Cardiac septum (tissue), 1 donor: ENCODE measurements at places on chromosomes 11 and 22.
A peak's percentile ranks its signal among the peaks of the same experiment; 100 is the strongest.

- no peak for DNase-seq
Observed at GRCh38 chr11:109547356-109548027, 125.5 kb downstream of the C11orf87 start.

DNA sequence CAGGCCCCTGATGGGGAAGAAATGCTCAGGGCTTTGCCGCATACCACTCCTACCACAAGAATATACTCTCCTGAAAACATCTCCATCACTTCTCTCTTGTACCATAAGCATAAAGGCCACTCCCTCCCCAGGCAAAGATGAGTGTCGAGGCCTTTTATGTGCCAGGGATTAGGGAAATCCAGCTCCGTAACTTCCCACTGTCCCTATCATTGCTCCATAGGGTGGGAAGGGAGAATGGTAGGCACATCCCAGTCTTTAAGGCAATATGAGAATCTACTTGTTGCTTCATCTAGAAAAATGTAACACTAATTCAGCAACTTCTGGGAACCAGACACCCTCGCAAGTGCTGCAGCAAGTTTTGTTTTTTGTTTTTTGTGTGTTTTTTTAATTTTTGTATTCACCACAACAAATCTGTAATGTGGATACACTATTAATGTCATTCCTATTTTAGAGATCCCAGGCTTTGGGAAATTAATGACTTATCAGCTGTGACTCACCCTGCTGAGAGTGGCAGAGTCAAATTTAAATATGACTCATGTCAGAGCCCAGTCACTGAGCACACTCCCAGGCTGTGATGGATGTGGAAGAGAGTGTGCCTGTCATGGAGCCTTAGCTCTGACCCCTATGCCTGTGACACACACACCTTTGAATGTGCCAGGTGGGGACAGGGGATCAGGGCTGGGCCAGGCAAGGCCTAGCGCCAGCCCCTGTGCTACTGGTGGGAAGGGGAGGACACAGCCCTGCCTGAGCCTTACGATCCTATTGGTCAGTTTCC is 23.4 kb downstream of the PANX1 start:
- no peak for DNase-seq

- DNase-seq = no peak
Observed at GRCh38 chr11:73156114-73156513, 14.0 kb upstream of the FCHSD2 start.

DNA sequence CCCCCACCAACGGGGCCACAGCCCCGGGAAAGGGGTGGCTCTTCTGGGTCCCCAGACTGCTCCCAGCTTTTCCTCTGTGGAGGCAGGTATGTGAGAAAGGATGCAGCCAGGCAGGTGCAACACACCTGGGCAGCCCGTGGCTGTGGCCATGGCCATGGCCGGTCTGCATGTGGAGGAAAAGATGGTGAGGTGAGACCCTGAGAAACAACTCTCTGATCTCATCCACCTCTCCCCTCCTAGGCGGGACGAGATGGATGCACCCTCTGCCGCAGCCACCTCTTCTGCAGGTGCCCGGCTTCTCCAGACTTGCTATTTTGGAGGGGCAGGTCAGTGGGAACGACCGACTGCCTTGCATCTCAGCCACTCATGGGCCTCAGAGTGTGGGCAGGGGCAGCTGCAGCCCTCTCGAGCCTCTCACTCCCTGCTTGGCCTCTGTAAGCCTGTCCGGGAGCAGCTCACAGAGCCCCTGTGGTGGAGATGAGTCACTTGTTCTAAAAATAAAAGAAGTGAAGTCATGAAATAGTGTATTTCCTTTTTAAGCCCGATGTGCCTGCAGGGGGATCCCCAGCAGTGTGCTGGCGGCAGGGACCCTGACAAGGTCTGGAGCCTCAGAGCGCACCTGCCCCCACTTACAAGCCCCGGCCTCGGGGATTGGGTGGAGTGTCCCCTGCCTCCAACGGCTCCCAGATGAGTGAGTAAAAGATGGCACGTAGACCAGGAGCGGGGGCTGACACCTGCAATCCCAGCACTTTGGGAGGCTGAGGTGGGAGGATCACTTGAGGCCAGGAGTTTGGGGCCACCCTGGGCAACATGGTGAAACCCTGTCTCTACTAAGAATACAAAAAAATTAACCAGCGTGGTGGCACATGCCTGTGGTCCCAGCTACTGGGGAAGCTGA is 10.7 kb downstream of the SMIM38 start:
- no peak for DNase-seq

DNA sequence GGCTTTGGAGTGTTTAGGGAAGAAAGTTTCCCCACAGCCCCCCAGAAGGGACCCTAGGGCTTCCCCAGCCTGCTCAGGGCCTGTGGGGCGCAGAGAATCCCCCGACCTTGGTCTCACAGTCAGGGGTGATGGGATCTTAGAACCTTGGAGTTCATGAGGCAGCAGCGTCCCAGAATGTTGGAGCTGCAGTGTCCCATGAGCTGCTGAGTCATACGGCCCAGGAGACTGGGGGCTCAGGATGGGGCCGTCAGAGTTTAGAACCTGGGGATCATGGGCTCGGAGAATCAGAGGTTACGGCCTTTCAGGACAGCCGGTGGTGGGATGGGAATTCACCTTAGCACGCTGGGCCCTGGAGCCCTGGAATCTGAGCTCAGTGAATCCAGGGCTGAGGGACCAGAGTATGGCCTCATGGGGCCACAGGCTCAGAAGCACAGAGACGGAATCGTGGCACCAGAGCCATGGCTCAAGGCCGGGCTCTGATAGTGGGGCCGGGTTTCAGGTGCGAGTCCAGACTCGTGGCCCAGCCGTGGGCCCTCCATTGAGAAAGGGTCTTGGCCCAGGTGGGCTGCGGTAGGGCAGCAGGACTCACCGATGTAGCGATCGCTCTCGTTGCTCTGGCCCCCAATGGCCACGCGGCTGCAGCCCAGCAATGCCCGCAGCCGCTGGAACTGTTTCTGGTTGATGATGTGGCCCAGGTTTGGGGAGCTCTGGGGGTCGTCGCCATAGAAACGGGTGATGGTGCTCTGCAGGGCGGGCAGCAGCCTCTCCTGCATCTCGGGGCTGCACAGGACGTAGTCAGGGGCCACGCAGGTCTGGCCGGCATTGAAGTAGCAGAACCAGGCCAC is 9.5 kb downstream of the ALDH3B2 start:
- no peak for DNase-seq

GRCh38 chr22:49657974-49658590 is 169.6 kb downstream of the BRD1 start:
- DNase-seq = peak; percentile 66

DNA sequence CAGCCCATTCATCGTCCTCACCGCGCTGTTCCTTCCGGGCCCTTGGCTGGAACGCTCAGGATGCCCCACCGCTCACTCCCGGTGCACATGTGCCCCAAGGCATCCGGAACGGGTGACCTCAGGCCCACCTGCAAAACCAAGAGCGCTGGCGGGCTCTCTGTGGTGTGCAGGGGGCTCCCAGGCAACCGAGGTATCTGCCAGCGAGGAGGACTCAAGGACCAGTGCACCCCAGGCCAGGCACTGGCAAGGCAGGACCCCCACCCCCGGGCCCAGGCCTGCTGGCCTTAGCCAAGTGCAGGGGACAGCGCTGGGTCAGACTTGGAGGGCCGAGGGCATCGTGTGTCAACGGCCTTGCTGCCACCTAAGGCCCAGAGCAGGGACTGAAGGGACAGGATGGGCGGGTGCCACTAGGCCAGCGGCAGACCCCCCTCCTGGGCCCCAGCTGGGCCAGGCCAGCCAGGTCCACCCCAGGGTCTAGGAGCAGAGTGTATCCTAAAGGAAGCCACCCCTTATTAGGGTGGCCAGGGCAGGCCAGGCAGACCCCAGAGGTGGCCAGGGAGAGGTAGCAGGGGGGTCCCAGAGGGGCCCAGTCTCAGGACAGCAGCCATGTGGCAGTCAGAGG is 8.5 kb downstream of the TNNT3 start:
- peak; percentile 74 for DNase-seq

DNA sequence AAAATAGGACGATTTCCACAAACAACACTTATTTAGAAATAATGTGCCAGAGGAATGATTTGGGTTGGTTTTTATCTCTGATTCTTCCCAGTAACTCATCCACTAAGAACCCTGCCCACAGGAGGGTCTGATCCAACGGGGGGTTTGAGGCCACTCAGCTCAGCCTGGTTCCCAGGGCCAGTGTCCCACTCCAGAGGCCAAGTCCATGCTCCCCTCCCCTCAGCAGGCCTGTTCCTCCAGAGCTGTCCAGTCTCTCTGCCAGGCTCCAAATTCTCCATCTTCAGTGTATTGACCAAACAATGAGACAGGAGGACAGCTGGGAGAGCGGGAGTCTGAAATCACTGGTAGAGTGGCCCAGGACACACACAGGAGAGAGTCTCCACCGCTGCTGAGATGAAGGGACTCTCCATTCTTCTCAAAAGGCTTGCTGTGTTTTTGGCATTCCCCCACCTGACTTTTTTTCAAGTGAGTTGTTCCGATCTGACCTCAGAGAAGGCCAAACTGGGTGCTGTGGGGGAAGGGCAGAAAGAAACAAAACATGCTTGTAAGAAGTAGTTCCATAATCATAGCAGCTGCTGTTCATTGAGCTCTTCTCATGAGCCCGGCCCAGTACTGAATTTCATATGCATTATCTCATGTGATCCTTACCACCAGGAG is 17.6 kb upstream of the SCN2B start:
- no peak for DNase-seq

DNA sequence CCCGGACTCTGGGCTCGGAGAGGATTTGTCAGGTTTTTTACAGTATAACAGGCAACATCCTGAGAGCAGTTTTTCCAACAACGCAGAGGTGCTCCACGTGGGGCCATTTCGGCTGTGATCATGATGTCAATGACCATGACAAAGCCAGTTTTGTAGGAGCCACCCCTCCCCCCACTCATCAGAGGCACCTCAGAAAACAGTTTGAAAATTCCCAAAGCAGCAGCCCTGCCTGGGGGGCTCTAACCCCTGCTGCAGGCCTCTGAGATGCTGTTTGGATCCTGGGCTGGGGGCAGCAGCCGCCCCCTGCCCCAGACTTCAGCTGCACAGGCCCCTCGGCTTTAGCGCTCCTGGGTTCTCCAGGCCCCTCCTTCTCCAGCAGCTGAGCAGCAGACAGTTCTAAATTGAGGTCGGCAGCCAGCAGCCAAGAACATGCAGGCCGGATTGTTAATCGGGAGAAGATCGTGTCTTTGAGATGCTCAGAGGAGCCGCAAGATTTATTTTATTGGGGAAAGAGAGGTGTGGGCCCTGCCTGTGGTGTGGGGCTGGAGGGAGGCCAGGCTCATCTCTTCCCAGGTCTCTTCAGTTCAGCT is 19.4 kb downstream of the NFAM1 start:
- no peak for DNase-seq

DNA sequence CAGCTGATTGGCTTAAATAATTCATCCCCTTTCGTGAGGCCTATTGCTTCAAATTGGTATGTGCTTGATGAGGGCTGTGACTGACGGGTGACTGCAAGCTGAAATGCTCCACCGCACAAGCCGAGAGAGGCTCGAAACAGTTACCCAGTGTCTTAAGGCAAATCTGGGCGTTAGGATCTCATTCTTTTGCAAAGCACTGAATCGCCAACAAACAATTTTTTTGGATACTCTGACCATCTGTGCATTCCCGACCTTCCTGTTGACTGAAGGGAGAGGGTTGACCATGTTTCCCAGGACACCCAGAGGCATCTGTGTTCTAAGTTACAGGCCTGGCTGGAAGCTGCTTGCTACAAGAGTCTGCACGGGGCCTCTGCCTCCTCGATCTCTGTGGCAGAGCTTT is 32.1 kb downstream of the CACNG2 start:
- DNase-seq = no peak

GRCh38 chr11:78825591-78826020 is 250.9 kb upstream of the NARS2 start:
- DNase-seq = no peak

DNA sequence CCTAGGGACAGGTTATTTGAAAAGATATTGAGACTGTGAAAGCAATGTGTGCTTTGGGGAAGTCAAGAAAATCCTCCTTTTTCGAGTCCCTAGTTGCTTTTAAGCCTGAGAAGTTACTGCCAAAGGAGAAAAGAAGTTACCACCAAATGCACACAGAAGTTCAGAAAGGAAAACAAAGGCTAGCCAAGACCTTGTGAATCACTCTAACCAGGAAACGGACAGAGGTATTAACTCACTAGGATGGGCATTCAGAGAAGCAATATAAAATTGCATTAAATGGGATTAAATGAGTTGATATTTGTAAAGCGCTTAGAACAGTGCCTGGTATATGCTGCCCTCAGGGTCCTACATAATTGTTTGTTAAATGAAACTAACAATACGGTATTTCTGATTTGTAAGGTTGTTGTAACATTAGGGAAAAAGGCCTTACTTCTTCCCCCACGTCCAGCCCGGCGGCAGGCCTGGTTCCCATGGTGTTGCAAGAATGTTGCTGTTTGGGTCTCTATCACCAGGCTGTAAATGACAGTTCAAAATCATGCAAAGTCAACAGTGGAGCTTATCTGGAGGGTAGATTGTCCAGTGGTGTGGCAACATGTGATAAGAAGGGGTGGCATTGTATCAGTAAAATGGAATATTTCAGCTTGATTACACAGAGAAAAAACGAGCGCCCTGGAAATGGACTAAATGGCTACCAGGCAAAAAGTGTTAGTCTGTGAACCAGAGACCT is 7.1 kb downstream of the TMA7B start:
- no peak for DNase-seq

- no peak for DNase-seq
Observed at GRCh38 chr11:90564531-90564930, 341.7 kb upstream of the CHORDC1 start.

DNA sequence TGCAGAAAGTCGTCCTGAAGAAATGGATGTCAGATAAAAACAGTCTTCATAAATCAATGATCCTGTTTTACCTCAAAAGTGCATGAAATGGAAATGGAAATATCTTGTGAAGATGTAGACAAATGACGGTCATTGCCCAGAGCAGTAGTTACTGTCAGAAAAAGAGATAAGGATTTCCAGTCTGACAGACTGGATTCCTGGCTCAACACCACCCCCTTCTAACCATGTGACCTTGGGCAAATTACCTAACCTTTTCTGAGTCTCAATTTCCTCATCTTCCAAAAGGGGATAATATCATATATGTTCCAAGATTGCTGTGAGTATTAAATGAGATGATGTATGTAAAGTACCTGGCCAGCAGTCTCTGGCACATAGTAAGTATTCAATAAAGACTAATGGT is 32.9 kb upstream of the EHF start:
- DNase-seq = no peak

DNA sequence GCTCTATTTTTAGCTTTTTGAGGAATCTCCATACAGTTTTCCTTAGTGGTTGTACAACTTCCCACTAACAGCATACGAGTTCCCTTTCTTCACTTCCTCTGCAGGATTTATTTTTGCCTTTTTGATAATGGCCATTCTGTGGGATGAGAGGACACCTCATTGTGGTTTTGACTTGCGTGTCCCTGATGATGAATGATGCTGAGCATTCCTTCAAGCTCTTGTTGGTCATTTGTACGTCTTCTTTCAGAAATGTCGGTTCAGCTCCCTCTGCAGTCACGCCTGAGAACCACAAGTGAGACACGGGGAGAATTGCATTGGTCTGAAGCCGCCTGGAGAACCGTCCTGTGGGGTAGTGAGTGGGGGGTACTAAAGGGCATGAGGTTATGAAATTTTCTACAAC is 2.0 kb upstream of the KRTAP5-10 start:
- DNase-seq = no peak

GRCh38 chr22:38788021-38788816 is 5.7 kb downstream of the DNAL4 start:
- DNase-seq = no peak
